ENCODE measurements at places on chromosomes 16 and 17.

DNA sequence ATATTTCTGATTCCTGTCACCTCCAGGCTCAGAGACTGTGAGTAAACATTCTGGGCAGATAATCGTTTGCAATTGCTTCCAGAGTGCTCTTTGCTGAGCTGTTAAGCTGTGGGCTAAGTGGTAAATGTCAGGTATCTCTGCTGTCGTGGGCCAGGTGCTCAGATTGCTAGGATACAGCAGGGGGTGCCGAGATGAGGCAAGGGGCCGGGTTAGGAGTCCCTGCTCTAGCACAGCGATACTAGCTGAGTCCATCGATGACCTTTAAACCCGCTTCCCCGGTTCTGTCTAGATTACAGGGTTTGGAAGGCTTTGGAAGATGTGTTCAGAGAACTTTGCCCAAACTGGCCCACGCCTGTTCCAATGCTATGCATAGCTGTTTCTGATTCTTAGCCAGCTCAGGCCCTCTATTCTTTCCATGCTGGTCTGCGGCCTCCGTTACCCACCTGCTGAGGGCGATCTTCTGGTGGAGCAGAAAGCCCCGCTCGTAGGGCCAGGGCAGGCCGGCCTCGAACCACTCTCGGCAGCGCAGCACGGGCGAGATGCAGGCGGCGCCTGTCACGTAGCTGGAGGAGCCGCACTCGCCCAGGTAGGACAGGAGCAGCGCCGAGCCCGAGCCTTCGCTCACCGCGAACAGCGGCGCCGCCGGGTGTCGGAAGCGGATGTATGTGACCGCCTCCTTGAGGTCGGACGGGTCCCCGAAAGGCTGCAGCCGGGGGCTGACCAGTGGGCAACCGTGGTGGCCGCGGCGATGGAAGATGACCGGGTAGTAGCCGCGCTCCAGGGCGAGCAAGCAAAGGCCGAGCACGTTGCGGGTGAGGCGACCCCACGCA lies 979 bp downstream of the ABHD15 start:
- no peak for DNase-seq

GRCh38 chr17:11832401-11833137 lies 164.7 kb downstream of the ZNF18 start:
- no peak for DNase-seq

- DNase-seq: no peak
These were observed 40.4 kb downstream of the MMD start for GRCh38 chr17:55381017-55381770.

GRCh38 chr17:78488867-78489634 lies 88.1 kb downstream of the DNAH17 start:
- DNase-seq: no peak

GRCh38 chr16:67796099-67796718 lies 10.2 kb downstream of the RANBP10 start:
- no peak for DNase-seq

DNA sequence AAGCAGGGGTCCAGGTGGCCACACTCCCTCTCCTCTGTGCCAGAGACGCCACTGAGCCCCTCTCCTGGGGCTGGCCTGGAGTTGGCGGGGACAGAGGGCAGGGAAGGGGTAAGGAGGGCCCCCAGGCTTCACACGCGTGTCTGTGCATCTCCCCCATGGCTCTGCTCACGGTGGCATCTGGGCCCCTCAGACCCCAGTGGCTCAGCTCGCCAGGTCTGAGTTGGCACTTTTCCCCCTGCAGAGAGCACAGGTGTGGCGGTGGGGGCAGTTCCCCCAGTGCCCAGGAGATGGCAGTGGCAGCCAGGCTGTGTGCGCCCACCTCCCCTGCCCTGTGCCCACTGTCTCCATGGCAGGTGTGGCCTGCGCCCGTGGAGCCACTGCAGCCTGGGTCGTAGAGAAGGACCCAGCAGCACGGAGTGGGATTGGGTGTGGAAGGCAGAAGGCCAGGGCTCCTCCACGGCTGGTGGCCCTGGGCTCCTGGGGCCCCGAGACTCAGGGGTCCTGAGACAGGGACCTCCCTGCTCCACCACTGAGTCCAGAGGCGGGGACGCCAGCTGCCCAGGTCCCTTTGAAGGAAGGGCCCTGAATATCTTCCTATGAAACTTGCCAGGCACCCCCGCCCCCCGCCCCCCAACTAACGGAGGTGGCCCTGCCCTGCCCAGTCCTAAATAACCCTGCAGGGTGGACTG lies 4.3 kb upstream of the APRT start:
- DNase-seq: no peak

- no peak for DNase-seq
These were observed 5.6 kb upstream of the AHSP start for GRCh38 chr16:31522071-31522470.

GRCh38 chr17:75133001-75133400 lies 1.5 kb upstream of the NT5C start:
- no peak for DNase-seq

GRCh38 chr17:37683454-37683984 lies 40.3 kb upstream of the DDX52 start:
- no peak for DNase-seq

DNA sequence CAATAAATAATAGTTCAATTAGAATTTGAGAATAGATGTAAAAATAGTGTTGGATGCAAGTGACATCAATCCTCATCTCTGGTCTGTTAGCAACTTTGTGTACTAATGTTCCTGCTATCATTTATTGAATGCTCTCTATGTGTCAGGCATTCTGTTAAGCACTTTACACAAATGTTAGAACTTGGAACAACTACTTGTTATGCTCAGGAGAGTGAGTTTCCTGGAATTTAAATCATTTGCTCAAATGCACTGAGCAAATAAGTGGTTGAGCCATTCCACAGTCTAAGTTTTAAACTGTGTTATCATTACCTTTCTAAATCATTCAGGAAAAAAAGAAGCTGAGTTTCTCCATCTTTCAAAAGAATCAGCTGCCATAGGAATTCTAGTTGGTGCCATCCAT lies 1327.3 kb upstream of the GOT2 start:
- no peak for DNase-seq

DNA sequence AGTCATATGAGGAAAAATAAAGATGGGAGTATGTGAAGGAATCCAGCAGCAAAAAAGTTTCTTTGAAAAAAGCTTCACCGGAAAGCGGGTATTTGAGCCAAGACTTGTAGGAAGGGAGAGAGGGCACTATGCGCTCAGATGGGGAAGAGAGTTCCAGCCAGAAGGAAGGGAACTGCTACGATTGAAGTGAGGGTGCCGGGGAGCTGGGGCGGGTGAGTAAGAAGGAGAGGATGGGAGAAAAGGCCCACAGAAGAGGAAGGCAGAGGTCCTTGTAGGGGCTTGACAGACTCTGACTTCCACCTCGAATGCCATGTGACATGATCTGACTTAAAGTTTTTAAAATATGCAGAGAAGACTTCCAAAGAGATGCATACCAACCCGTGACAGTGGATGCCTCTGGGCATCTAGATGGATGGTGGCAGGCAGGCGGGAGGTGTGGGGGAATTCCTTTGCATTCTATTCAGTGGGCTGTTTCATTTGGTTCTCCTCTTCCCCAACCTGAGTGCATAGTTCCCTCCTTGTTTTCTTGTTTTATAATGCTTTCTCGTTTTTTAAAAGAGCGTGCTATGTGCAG lies 44.9 kb downstream of the CDRT4 start:
- no peak for DNase-seq

Measured in cardiac fibroblast (primary cell).